ENCODE measurements at places on chromosomes 1 and 21.

DNA sequence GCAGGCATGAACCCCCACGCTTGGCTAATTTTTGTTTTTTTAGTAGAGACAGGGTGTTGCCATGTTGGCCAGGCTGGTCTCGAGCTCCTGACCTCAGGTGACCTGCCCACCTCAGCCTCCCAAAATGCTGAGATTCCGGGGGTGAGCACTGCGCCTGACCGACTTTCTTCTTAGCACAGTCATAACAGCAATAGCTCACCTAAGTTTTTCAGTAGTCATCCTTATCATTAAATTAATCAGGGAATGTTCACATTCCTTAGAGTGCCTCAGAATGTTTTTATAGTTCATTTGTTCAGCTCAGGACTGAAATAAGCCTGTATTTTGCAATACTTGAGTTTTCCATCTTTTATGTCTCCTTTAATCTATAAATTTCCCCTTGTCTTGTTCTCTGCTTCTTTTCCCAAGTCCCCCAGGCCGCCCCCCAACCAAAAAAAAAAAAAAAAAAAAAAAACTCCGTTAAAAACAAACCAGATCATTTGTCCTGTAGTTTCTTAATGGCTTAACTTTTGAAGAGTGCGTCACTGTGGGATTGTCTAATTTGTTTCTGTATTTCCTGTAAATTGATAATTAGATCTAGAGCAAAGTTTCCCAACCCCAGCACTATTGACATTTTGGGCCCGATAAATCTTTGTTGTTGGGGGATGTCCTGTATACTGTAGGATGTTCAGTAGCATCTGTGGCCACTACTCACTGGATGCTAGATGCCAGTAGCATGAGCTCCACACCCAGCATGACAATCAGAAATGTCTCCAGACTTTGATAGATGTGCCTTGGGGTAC, 120.7 kb downstream of the ITSN1 start:
- no peak for DNase-seq

GRCh38 chr1:61978796-61979195, 215.9 kb upstream of the L1TD1 start:
- no peak for DNase-seq

GRCh38 chr21:19440792-19441655, 1037.4 kb upstream of the TMPRSS15 start:
- no peak for DNase-seq

- no peak for DNase-seq
These were observed 144.2 kb downstream of the LYPLAL1 start for GRCh38 chr1:219317762-219318353.

- DNase-seq, result no peak
These were observed 187.8 kb downstream of the LRRIQ3 start for GRCh38 chr1:74010206-74010605.

- DNase-seq, result no peak
These were observed 28.1 kb downstream of the DNASE2B start for GRCh38 chr1:84426376-84426775.

GRCh38 chr21:42219606-42220137, 732 bp downstream of the ABCG1 start:
- DNase-seq, result no peak

- no peak for DNase-seq
These were observed 138.8 kb downstream of the ROR1 start for GRCh38 chr1:63912643-63913042.

DNA sequence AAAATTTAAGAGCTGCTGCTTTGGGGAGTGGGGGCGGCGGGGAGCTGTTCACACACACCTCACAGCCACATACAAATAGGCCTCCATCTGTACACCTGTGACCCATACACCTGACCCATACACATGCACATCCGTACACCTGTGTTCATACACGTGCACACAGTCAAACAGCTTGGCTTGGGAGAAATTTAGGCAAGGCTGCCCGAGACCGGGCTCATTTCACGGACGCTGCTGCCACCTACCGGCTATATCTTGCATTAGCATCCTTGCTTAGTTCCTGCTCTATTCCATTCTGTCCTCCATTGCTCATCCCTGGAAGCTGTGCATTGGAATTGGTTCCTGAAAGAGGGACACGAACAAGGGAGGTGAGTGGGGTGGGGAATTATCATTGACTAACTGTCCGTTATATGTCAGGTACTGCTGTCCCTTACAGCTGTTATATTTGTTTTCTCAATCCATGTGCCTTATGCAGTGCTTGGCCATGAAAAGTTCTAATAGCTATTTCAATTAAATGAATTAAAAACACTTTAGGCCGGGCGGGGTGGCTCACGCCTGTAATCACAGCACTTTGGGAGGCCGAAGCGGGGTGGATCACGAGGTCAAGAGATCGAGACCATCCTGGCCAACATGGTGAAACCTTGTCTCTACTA, 37.1 kb upstream of the EPB41 start:
- peak; percentile 64 for DNase-seq

DNA sequence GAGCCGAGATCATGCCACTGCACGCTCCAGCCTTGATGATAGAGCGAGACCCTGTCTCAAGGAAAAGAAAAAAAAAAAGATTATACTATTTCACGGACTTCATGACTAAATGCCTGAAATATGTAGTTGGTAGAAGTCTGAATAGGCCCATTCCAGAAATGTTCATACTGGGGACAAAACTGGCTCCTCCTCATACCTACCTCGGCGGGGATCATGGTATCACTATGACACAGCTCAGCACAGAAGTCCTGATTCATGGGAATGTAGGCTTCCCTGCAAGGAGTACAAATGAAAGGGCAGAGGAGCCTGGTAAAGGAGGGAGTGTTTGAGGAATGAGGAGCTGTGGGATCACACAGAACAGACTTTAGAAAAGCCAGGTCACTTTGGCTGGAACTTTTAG, 5.0 kb downstream of the SPATA46 start:
- DNase-seq, result no peak

DNA sequence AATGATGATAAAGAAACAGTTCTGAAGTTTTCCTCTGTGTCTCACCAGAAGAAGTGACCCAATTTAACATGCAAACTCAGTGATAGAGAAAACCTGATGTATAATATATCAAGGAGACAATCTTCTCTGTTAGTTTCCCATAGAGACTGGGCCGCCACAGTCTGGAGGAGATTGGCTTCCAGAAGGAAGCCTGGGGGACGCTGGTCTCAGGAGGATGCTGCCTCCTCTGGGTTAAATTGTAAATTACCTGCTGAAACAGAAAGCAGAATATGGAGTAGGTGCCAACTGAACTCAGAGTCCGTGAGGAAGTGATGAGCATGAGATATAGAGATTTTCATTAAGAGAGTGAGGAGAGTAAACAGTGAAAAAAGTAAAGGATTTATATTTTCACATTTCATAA, 15.8 kb downstream of the OR14I1 start:
- DNase-seq, result peak; percentile 21

DNA sequence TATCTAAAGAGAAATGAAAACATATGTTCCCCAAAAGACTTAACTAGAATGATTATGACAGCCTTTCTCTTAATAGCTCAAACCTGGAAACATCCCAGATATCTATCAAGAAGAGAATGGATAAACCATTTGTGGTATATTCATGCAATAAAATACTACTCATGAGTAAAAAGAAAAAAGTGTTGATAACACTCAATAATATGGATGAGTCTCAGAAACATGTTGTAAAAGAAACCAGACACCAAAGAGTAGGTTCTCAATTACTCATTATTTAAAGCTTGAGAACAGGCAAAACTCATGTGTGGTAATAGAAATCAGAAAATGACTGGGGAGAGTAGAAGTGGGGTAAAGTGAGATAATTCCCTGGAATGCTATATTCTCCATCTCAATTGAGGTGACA, 154.1 kb downstream of the PHTF1 start:
- DNase-seq, result no peak

All from COR-L47 (cell line).